ENCODE measurements at places on chromosomes 1 and 21.
A peak's percentile ranks its signal among the peaks of the same experiment; 100 is the strongest.

- DNase-seq, result no peak
These were observed 7.0 kb upstream of the PFKL start for GRCh38 chr21:44292812-44293195.

DNA sequence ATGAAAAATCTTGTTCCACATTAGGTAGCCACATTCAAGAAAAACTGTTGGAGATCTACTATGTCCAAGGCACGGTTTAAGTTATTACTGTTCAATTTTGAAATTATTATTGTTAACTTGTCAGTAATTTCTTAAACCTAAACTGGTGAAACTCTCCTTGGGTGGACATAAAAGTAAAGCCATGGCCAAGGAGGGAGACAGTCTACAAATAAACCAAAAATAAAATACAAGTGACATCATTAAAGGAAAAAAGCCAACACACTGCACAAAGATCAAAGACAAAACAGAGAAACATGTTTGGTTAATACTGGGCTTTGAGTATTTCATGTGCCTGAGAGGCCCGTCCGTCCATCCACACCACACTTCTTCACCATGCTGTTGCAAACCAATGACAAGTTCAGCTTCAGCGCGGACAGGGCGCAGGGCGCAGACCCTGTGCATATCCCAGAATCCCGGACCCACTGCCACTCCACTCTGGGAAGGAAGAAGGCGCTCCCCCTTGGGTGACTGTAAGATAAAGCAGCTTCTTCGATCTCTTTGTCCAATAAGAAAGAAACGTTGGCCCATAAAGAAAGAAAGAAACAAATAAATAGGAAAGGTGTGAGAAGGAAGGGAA, 918 bp upstream of the RASAL2 start:
- DNase-seq, result no peak

GRCh38 chr1:58704616-58705021, 4.8 kb upstream of the MYSM1 start:
- DNase-seq, result no peak

DNA sequence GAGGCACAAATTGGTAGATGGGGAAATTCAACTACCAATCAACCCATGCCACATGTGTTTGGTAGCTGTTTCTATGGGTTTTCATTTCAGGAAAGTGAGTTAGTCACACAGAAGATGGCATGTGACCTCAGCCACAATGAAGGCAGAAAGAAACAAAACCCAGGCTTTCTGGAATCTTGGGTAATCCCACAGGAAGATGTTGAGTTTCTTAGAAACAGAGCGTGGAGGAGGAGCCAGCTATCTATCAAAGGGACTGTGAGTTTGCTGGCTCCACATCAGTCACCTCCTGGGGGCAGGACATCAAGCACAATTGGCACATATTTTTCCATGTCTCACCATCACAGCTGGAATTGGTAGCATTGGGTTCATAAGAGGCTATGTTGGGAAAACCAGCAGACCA, 188.9 kb upstream of the PLXNA2 start:
- DNase-seq, result no peak

DNA sequence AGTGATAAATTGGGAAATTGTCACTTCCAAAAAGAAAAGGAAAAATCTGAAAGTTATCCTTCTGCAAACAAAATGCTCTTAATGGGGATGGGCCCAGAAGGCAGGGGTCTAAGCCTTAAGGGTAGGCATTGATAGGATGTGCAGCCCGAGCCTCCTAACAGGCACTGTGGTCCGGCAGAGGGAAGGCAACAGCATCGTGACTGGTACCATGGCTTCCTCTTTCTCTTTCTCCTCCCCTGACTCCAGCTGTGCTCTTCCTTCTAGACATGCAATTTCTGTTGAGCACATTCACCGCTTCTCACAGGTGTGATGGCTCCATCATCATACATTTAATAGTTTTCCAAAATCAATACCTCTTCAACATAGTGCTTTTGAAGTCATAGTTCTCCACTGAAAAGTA, 91.5 kb downstream of the SELENOF start:
- no peak for DNase-seq

GRCh38 chr1:84502927-84503326, 3.3 kb upstream of the SPATA1 start:
- no peak for DNase-seq

- no peak for DNase-seq
These were observed 6.4 kb downstream of the TMPRSS3 start for GRCh38 chr21:42389449-42389835.

GRCh38 chr1:219670426-219671149, 57.7 kb upstream of the ZC3H11B start:
- no peak for DNase-seq

DNA sequence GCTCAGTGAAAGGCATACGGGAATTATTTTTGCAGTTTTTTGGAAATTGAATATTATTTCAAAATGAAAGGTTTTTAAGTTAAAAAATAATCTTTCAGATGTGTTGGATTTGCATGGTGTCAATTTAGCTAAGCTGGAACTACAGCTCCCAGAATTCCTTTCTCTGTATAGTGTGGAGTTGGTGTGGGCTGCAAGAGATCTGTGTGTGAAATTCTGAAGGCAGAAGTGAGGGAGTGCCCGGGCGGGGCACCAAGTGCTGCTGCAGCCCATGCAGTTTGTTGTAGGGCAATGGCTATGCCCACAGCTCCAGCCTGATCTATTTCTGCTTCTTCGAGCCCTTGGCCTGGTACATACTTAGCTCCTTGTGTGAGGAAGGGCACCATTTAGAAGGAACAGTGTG, 60.5 kb upstream of the CSF1 start:
- no peak for DNase-seq

DNA sequence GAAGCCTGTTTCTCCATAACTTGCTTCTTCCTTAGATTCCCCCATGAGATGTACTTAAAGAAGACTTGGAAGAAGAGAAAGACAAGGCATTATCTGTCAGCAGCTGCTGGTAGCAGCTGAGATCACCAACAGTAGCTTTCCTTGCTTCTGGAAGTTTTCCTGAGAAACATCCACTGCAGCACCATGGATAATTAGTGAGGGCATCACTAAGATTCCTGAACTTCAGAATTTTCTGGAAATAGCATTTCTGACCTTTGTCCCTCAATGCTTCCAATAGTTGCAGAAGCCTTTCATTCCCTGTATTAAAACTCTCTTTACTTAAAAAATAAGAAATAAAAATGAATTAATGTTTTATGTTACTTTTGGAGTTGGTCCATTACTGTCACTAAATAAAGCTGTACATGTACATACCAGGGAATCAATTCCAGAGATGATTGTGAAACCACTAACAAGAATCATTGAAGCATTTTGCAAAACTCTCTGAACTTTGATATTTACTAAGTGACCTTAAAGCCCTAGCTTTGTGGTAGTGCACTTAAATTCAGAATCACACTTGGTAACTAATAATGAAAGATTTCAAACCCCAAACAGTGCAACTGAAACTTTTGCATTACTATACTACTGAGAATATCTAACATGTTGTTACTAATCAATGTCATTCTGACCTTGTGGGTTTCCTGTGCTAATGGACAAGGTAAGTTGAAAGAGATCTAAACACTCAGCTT, at the start of gene CFHR4:
CFHR4 (plus strand) TSS at position 538 of the 725 bp plus-strand sequence; CDS start at position 637, 99 bp downstream.
- DNase-seq, result peak; percentile 23

- no peak for DNase-seq
These were observed 4.4 kb upstream of the RHEX start for GRCh38 chr1:206048582-206048981.

GRCh38 chr1:50610563-50610962, 187.3 kb upstream of the DMRTA2 start:
- DNase-seq, result no peak

DNA sequence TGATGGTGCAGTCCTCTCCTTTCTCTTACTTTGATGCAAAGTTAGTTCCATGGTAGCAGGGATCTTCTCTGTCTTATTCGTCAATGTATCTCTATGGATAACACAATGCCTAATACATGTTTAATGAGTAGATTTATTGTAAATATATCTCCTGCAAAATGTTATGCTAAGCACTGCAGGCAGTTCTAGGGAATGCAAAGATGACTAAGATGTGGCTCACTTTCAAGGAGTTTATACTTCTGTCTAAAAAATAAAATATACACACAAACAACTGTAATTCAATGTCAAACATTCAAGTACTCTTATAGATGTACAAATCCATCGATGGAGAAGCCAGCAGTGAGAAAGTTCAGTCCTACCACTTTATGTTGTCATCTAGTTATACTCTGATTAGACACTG, 194.3 kb downstream of the KCTD3 start:
- no peak for DNase-seq

Measured in activated CD4-positive, alpha-beta T cell treated with anti-CD3 and anti-CD28 coated beads, Interleukin-2, Interleukin-6, amounts not matched to agents 100 ng/mL and 50 ng/mL, durations not matched to agents 16 hours and 8 hours (primary cell).